EH (cell line): ENCODE measurements at places on chromosomes 2 and 18.
A peak's percentile ranks its signal among the peaks of the same experiment; 100 is the strongest.

- DNase-seq = peak; percentile 54
Measured at GRCh38 chr2:46181306-46181705, 115.9 kb upstream of the EPAS1 start.

- DNase-seq = peak; percentile 39
Measured at GRCh38 chr18:7568426-7568825, 1.3 kb downstream of the PTPRM start.

- DNase-seq = no peak
Measured at GRCh38 chr2:120709608-120710041, 26.0 kb upstream of the GLI2 start.

DNA sequence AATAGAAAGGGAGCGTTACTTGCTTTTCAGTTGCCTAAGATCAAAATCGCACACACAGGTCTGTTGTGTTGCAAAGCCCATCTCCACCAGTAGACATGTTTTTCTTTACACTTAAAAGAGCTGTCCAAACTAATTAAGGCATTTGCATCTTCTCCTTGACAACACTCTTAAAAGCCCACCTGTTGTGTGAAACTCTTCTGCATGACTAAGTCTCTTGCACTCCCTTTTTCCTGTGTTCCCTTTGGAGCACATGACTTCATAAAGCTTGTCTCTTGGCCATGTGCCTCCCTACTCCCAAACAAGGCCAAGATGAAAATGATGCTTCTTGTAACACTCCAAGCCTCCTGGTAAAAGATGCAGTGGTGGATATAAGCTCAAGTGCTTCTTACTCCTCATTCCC lies 26.1 kb downstream of the PID1 start:
- no peak for DNase-seq

DNA sequence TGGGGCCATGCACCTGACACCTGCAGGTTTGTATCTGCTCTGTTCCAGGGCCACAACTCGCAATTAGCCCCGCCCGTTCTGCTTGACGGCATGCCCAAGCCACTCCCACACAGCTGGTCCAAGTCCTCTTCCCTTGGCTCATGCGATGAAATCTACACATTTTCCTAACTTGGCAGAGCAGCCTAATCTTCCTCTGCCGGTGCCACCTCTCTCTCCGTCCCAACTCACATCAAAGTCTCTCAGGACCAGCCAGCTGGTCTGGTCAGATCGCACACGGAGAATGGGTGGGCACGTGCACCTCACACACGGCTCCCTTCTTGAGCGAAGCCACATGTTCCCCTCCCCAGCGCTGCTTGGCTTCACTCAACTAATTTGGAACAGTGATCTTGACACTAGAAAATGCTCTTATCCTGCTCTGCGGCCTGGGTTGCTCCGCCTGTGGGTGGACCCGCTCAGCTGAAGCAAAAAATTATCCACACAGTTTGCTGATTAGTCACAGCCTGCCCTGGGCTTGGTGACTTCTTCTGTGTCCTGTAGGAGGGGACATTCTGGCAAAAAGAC lies 176.7 kb downstream of the NRP2 start:
- peak; percentile 58 for DNase-seq

DNA sequence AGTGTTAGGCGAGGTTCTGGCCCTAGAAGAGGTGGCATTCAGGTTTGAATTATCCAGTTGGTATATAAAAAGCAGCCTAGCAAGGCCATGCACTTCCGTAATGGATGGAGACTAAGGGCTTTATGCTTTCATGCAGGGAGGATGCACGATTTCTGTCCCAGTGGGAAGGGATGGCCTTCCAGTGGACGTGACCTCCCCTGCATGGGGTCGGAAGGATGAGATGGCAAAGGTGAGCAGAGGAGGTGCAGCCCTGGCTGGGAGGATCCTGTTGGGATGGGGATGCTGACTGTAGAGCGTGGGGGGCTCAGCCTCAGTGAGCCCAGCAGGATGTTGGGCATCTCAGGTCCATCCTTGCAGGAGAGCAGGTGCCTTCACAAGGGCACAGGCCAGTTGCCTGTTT lies 4.8 kb downstream of the ASB18 start:
- DNase-seq = no peak

- DNase-seq = no peak
Measured at GRCh38 chr2:188785490-188785889, 188.7 kb upstream of the COL3A1 start.

DNA sequence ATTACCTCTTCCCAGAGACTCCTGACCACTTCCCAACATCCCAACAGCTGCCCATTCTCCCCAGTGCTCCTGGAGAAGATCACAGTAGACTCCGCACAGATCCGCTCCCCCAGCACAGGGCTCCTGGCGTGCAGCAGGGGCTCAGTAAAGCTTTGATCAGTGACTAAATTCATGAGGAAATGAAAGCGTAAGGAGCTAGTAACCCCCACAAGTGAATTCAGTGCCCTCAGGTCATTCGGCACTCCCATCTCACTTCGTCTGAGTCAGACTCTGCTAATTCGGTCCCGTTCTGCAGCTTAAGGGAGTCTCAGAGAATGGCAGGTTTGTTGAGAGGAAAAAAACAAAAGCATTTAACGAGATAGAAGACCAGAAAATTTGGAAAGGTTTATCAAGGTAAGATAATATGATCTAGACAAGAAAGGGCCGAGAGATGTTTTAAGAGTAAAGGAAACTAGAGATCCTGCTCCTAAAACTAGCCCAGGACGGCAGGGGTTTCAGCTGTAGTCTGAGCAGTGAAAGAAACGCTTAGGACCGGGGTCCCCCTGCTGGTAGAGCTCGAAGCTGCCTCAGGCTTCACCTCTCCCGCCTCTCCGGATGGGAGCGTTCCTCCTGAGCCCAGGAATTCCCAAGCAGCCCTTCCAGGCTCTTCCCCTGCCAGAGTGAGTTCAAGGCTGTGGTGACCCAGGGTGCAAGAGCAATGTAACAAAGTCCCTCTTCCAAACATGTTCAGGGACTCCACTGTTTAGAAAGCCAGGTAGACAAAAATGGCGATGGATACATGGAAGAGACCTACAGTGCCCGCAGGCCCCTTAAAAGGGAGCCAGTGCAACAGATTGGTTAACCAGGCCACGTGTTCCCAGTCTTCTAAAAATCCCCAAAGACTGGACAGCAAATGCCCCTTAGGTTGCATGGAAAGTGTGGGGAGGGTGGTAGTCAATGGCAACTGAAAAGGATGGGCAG lies 127.3 kb downstream of the DNER start:
- peak; percentile 80 for DNase-seq

DNA sequence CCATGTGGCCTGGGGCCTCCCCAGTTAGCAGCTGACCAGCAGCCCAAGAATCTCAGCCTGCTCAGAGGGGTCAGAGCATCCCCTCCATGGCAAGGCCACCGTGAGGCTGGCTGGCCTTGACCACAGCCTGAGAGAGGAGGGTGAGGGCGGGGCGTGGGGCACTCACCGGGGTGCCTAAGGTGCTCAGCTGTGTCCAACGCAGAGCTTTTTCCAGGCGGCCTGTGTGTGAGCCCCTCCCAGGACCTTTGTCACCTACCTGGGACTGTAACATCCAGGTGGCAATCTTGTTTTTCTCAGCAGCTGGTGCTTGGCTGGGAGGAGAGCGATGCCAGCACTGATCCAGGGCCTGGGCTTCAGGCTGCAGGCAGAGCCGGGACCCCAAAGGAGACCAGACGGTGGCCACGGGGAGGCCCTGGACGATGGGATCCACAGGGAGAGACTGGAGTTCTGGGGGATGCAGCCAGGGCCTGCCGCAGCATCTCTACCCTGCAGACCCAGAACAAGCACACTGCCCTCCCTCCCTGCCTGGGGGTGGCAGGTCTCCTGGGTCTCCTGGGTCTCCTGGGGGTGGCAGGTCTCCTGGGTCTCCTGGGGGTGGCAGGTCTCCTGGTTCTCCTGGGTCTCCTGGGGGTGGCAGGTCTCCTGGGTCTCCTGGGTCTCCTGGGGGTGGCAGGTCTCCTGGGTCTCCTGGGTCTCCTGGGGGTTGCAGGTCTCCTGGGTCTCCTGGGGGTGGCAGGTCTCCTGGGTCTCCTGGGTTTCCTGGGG lies 12.3 kb downstream of the SNED1 start:
- DNase-seq = no peak

- DNase-seq = peak; percentile 76
Measured at GRCh38 chr2:101223814-101224231, 28.9 kb upstream of the CNOT11 start.
